ENCODE measurements at places on chromosomes 16 and 17.

GRCh38 chr16:31128711-31129567, 6.6 kb downstream of the PRSS8 start:
- no peak for DNase-seq

- DNase-seq: no peak
Measured at GRCh38 chr16:1633310-1633709, 21.1 kb downstream of the CRAMP1 start.

DNA sequence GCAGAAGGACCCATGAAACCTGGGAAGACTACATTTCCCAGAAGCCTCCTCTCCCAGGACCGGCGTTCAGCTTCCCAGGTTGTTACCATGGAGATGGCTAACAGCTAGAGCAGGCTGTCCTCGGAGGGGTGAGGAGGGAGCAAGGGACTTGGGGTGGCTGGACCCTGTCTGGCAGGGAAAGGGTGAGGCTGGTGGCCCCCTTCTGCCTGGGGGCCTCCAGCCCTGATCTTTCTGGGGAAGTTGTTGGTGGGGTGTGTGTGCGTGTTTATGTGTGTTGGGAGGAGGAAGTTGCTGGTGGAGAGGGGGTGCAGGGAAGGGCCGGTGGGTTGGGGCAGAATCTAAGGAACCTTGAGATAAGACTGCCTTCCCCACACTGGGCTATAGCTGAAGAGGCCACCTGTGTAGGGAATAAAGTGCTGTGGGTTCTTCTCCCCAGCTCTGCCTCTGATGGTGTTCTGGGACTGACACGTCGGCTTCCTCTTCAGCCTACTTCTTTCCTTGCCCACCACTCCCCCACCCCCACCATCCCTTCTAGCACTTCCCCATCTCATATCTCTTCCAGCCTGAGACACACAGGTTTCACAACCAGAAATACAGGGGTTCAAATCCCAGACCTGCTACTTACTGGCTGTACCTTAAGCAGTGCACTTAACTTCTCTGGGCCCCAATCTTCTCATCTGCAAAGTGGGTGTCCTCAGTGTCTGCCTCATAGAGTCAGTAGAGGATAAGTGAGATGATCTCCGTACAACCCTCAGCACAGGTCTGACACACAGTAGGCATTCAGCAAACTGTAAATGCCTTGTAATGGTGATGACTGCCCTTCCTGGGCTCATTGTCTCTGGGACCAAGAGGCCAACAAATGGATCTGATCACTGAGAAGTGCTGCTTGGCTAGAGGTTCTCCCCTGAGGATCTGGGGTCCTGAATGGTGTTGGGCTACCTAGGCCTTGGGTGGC, at the start of gene DRC7:
DRC7 (plus strand) TSS at position 82 of the 955 bp plus-strand sequence. CDS start 3,144 bp downstream, outside the sequence.
- DNase-seq: no peak

GRCh38 chr17:4560421-4560820, at the start of gene GGT6:
Gene GGT6 (minus strand): TSS chr17:4560577. CDS start chr17:4560521, 56 bp downstream.
- no peak for DNase-seq

- DNase-seq: no peak
Measured at GRCh38 chr16:60755907-60756306, 1280.3 kb downstream of the CDH8 start.

GRCh38 chr16:85923153-85924021, 24.4 kb downstream of the IRF8 start:
- DNase-seq: peak; percentile 32

- DNase-seq: no peak
Measured at GRCh38 chr16:83312718-83313245, 495.0 kb upstream of the HSBP1 start.

GRCh38 chr16:17510567-17510966, 39.8 kb upstream of the XYLT1 start:
- no peak for DNase-seq

DNA sequence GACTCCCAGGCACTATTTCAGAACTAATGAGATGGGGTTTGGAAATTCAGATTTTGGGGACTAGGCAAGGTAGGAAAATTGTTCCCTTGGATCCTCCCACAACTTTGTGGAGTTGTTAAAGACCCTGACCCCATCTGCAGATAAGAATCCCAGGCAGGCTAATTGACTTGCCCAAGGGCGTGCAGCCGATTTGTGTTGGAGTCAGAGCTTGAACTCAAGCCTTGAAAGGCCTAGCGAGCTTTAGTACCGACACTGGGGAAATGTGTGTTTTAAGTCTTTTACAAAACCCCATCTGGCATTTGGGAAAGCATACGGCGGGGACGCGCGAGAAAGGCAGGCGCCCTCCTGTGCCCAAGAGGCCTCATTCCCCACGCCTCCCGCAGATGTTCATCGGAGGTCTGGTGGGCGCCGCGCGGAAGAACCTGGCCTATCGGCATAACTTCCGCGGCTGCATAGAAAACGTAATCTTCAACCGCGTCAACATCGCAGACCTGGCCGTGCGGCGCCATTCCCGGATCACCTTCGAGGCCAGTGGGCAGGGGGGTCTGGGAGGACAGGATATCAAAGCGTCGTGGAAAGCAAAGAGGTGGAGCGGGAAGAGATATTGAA, 4.3 kb downstream of the CNTNAP1 start:
- no peak for DNase-seq

GRCh38 chr17:48432820-48433775, 3.1 kb upstream of the SKAP1 start:
- no peak for DNase-seq

DNA sequence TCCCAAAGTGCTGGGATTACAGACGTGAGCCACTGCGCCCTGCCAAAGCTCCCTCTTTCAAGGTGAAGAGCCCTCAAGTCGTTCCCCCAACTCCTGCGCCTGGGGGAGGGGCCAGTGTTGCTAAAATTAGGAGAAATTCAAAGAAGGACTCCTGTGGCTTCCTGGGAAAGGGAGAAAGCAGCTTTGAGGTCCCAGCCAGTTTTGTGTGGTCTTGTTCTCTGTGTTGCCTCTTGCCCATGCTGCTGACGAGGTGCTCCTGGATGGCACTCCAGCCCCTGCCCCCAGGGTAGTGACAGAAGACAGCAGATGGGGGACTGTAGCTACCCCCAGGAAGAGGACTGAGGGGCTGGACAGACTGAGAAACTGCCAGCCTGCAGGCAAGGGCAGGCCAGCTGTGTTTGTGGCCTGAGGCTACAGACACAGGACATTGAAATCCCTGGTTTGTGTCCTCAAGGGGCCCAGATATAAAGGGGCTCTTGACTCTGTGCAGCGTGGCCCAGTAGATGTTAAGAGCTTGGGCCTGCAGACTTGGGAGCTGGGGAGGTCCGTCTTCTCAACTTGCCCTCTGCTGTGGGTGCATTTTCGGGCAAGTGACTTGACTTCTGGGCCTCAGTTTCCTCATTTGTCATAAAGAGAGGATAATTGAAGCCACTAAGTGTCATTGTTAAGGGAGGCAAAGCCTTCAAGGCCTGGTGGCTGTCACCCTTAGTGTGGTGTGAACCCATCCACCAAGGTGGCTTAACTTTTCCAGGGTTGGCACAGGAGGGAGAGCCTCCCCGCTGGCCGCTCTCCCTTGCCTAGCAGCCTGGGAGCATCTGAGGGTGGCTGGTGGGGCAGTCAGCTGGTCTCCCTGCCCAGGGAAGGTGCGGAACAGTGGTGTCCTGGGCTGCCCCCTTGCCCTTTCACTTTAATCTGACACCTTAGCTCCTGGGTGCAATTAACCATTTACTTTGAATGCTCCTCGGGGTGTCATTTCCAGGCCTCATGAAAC, 4.1 kb downstream of the UBALD2 start:
- DNase-seq: no peak

GRCh38 chr16:75288181-75288580, 36.8 kb upstream of the BCAR1 start:
- no peak for DNase-seq

- no peak for DNase-seq
Measured at GRCh38 chr16:84303023-84303422, 8.3 kb downstream of the WFDC1 start.

- no peak for DNase-seq
Measured at GRCh38 chr16:9308850-9309249, 217.4 kb downstream of the HAPSTR1 start.

GRCh38 chr17:47884427-47884740, 11.7 kb upstream of the SP2 start:
- DNase-seq: no peak

DNA sequence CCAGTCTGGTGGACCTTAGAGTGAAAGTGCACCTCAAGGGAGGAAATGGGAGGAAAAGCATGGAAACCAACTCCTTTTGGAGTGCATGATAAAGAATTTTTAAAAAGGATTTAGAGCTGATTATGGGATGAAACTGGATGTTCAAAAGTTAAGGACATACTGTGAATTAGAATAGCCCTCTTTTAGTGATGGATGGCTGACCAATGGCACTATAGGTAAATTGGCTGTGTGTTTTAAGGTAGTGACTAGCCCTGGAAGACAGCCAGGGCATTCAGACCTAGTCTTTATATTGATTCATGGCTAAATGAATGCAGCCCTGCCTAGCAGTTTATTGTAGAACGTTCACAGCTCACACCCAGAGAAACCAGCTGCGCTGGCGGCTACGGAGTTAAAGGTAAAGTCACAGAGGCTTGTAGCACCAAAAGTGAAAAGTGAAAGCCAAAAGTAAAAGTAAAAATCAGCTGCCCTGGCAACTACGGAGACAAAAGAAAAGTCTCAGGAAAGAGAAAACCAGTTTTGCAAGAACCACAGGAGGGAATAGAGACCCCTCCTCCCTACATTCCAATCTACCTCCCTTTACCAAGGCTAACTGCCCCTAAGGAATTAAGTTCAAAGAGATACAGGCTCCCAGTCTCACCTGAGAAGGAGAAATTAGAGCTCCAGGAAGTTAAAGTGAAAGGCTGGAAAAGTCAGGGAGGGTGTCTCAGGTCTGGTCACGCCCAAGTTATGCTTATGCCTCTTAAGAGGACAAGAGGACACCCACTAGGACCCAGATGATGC, 21.8 kb downstream of the ACSM1 start:
- DNase-seq: no peak

DNA sequence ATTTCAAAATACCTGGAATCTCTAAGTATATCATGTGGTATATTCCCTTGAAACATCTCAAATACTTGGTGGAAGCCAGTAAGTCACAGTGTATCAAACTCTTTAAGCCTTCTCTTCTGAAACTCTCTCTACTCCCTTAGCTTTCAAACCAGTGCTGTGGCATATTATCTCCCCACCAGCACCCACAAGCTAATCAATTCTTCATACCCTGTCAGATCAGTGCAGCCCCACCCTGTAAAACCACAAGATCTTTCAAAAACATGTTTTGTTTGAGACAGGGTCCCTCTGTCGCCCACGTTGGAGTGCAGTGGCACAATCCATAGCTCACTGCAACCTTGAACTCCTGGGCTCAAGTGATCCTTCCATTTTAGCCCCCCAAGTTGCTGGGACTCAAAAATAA, 91.6 kb upstream of the C17orf78 start:
- DNase-seq: no peak
